ENCODE measurements at places on chromosomes 7 and 10.

GRCh38 chr7:29143751-29144150 is 2.6 kb downstream of the CPVL start:
- DNase-seq = no peak

DNA sequence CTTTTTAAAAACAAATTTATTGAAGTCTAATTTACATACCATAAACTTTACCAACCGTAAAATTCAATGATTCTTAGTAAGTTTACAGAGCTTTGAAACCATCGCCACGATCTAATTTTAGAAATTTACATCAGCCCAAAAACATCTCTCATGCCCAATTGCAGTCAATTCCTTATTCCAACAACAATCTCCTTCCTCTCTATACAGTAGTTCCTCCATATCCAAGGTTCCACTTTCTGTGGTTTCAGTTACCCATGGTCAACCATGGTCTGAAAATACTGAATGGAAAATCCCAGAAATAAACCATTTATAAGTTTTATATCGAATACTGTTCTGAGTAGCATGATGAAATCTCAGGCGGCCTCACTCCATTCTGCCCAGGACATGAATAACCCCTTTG is 183.4 kb upstream of the ADCY1 start:
- no peak for DNase-seq

GRCh38 chr10:43202657-43203447 is 64.0 kb downstream of the RASGEF1A start:
- peak; percentile 27 for DNase-seq

DNA sequence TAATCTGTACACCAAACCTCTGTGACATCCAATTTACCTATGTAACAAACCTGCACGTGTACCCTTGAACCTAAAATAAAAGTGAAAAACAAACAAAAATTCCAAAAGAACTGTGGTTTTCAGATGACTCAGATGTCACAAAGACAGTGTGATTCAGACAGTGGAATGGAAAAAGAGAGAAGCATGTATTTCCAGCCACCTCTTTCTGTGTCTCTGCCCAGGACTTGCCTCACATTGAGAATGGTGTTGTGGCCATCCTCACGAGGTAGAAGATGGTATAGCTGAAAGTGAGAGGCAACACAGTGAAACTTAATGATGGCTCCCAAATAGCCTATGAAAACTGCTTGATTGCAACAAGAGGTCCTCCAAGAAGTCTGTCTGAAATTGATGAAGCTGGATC is 78.0 kb downstream of the ARL5B start:
- no peak for DNase-seq

DNA sequence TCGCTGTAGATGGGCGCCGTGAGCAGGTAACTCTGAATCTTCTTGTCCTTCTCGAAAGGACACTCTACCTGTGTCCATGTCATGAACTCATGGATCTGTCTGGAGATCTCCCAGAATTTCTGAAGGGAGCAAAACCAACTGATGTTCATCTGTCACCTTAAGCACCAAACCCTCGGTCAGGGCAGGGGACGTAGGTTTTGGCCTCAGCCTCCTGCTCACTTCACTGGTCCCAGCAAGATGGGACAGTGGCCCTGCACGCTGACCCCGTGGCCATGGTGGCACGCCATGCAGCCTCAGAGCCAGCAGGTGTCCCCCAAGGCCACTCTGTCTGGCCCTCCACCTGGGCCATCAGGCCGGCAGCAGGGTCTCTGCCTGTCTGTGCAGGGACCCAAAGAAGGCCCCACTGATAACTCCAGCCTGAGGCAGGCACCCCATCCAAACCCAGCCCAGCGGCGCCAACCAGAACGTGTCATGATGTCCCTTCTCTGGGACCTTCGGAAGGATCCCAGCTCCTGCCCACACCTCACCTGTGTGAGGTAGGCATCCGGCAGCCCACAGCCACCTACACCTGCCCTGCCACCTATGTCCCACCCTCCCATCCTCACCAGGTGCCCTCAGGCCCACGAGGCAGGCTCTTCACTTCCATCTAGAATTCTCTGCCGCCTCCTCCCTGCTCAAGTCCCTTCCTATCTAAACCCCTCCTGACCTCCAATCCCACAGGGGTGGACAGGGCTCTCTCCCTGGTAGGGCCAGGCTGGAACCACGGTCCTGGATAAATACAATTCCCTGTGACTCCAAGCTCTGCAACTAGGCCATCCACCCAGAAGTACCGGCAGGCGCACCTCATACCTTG is 59.0 kb downstream of the CSGALNACT2 start:
- no peak for DNase-seq

Measured in stimulated activated CD4-positive, alpha-beta T cell treated with anti-CD3 and anti-CD28 coated beads, Interleukin-15, amount 100 ng/mL, for 48 hours (primary cell).